ENCODE measurements at places on chromosomes 2 and 18.

DNA sequence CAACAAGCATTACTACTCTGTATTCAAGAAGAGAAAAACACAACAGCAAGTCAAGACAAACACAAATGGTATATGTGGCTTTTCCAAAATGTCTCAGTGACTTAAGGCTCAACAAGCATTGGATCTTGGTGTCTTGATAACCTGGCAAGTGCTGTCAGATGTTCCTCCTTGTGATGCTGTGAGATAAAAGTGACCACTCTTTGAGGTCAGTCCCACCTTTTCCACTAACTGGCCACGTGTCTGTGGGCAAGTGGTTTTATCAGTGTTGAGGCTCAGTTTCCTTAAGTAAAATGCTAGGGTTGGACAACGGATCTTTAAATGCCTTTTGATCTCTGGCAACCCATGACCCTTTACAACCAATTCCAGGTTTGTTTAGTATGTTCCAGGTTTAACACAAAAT is 98.7 kb downstream of the BCL2 start:
- no peak for DNase-seq

DNA sequence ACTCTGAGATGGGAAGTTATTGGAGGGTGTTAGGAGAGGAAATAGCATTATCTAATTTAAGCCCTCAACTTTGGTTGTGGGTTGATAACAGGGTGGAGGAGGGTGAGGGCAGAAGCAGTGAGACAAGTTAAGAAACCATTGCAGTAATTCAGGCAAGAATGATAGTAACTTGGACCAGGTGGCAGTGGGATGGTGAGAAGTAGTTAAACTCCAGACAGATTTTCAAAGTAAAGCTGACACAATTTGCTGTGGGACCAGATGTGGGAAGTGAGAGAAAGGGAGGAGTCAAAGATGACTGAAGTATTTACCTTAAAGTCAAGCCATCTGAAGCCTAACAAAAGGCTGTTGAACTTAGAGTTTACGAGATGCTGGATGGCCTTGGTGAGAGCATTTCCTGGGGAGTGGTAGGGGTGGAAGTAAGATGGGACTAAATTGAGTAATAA is 163.2 kb upstream of the KLF7 start:
- DNase-seq: no peak

DNA sequence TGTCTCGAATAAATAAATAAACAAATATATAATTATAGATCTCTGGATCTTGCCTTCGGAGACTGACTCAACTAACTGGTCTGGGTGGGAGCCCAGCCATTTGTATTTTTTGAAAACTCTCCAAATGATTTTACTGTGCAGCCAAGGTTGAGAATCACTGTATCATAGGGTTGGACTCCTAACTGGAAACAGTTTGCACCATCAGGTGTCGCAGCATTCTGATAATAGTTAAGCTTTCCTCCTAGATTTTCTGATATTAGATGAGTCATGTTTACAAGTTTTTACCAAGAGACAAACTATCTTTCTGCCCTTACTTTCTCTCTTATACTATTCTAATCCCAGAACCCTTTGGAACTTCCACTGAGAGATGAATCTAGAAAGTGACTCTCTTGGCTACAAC is 16.8 kb downstream of the IL37 start:
- no peak for DNase-seq

DNA sequence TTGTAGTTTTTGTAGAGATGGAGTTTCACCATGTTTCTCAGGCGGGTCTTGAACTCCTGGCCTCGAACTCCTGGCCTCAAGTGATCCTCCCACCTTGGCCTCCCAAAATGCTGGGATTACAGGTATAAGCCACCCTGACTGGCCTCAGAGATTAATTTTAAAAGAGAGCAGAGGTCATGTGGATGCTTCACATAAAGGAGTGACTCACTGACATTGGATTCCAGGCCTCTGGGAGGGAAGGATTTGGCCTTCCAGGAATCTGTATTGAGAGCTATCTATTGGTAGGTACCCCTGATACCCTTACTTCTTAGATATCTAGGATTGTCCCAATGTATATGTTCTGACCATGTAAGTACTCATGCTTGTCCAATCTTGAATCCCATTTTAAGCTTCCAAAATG is 138.4 kb downstream of the FAM161A start:
- DNase-seq: no peak

GRCh38 chr2:3278521-3279218 is 98.9 kb downstream of the EIPR1 start:
- no peak for DNase-seq

DNA sequence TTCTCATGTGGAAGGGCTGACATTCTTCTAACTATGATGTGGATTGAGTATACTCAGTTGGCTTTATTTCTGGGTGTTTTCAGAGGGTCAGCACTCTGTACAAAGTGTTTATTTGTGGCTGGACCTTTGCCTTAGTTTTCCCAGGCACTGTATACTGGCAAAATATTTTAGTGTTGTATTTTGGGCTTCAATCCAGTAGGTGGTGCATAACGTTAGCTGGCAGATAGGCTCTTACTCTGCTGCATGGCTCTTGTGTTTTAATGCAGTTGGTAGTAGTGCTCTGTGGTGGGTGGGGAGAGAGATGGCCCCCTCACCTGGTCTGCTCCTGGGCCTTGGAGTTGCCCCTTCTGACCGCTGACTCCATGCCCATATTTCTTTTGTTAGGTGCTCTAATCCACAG is 75.6 kb upstream of the REG3A start:
- no peak for DNase-seq

DNA sequence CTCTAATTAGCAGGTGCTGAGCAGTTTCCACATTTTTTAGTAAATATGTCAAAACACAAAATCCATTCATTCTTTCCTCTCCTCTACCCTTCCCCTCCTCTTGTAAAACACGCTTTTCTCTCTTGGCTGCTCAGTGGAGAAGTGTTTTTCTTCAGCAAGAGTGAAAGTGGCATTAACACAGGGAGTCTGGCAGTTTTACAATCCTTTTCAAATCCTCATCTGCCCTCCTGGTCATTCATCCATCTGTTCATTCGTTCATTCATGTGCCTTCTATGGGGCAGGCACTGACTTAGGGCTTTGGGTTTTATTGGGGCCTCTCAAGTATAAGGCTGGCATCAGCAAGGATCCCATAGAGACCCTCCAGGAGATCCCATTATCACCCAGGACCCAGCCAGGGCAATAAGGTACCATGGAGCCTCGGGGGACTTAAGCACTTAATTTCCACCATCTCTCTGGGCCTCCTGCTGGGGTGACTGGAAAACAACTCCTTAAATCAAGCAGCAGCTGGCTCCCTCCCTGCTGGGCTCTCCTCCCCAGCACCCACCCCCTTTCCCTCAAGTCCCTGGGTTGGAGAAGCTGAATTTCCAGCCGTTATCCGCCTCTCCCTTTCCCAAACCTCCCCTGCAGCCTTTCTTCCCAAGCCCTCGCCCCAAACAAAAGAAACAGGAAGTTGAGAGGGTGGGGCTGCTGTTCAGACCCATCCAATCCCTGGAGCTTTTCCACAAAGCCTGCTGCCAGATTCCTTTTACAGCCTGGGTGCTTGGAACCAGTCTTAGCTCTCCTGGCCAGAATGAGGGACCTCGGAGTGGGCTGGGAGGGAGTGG is 32.6 kb downstream of the MARCHF4 start:
- no peak for DNase-seq

DNA sequence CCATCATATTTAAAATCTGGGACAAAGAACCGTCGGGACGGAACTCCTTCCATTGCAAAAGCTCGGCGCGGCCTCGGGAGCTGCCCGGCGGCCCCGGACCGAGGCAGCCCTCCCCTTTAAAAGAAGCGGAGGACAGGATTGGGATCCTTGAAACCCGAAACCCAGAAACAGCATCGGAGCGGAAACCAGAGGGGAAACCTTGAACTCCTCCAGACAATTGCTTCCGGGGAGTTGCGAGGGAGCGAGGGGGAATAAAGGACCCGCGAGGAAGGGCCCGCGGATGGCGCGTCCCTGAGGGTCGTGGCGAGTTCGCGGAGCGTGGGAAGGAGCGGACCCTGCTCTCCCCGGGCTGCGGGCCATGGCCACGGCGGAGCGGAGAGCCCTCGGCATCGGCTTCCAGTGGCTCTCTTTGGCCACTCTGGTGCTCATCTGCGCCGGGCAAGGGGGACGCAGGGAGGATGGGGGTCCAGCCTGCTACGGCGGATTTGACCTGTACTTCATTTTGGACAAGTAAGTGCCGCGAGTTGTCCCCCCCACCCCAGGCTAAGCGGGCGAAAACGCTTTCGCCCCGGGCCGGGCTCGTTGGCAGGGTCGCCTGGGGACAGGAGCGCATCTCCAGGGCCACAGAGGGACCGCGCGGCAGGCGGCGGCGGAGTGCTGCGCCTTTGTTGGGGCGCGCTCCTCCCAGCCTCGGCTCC is at the start of gene ANTXR1:
Gene ANTXR1, plus strand, starts transcription at position 38 of the 698 bp plus-strand sequence. Its CDS starts 321 bp downstream, at position 359.
- peak; percentile 65 for DNase-seq

GRCh38 chr18:26547646-26548414 is 523 bp downstream of the KCTD1 start:
- peak; percentile 64 for DNase-seq

DNA sequence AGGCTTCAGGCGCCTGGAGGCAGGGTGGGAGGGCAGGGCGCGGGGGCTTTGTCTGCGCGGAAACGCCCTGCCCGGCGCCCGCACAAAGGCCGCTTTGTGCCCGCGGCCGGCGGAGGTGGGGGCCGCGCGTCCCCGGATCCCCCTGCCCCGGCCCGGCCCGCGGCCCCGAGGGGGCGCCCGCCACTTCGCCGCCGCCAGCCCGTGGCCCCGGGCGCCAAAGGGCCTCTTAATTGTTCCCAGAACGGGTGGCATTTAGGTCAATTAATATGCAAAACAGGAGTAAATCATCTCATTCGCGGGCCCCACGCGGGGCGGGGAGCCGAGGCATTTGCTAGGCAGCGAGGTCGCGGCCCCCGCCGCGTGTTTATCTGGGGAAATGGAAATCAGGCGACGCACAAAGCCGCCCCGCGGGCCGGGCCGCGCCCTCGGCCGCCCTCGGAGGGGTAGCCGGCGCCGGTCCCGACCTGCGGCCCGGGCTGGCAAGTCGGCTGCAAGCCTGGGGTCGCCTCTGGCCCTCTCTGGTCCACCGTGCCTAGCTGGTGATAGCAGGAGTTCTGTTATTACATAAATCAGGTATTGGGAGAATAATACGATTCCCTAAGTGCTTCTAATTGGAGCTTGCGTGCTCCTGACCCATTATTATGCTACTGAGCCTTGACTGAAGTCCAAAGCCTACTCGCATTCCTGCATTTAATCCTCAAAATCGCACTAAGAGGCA is 148.2 kb upstream of the GLI2 start:
- DNase-seq: no peak

- DNase-seq: no peak
Measured at GRCh38 chr2:2482851-2483250, 151.8 kb upstream of the MYT1L start.

GRCh38 chr2:205858881-205859441 is 176.7 kb downstream of the NRP2 start:
- DNase-seq: no peak

- DNase-seq: no peak
Measured at GRCh38 chr2:64655018-64655664, 1.4 kb upstream of the SERTAD2 start.

DNA sequence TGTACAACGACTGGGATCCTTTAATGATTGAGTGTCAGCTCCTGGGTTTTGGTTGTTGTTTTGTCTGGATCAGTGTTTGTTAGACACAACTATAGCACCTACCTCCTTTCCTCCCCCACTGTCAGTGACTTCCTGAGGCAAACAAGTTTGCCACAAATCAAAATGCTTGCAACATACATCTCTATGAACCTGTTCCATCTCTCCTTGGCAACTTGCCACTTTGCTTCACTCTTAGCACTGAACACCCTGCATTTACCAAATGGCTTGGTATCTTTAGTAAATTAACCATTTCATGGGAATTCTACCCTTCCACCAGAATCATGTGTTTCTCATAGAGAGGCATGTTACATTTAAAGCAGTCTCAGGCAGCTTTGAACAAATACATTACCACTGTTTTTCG is 301.1 kb upstream of the TANK start:
- DNase-seq: no peak

DNA sequence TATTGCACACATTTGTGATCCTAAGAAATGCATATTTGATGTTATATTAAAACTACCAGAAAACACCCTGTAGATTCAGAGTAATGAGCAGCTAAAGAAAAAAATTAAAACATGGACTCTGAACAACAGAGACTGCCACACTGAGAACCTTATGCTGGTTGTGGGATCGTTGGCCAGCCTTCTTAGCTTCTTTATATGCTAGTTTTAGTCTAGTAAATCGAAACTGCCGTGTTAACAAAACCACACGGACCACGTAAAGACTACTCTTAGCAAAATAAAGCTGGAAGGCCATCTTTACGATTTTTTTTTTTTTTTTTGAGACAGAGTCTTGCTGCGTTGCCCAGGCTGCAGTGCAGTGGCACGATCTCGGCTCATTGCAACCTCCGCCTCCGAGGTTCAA is 22.8 kb downstream of the PER2 start:
- DNase-seq: no peak

DNA sequence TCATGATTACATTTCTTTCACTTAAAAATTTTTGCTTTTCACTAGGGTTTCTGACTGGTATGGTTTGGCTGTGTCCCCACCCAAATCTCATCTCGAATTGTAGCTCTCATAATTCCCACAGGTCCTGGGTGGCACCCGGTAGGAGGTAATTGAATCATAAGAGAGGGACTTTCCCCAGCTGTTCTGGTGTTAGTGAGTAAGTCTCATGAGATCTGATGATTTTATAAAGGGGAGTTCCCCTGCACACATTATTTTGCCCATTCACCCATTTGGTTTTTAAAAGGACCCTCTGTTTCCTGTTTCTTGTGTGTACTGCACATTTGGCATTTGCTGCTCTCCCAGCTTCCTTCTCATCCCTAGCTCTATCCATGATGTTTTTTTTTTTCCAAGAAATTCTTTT is 27.8 kb upstream of the NETO1 start:
- DNase-seq: no peak

GRCh38 chr2:102052365-102052764 is 60.6 kb downstream of the IL1R2 start:
- no peak for DNase-seq

DNA sequence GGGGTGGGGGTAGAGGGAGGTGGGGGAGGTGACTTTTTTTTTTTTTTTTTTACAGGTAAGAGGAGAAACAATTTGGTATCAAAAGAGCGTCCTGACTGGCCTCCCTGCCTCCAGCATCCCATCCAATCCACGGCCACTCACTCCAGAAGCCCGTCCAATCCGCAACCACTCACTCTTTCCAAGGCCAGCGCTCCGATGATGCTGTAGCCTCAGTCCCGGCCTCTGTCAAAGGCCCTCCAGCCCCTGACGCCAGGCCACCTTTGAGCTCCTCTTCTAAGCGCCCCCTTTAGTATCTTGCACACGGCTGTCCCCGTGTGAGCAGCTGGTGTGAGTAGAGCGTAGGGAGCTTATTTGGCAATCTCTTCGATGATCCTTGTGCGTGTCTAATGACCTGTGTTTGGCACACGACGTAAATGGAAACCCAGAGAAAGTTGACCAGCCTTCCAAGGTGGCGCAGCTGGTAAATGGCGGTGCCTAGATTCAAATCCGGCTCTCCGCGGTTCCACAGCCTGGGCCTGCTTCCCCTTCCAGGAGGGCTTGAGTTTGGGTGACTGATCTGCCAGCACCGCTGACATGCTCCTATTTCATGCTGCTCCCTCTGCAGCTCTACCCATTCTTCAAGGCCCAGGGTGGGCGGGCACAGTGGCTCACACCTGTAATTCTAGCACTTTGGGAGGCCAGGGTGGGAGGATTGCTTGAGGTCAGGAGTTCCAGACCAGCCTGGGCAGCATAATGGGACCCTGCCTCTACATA is 23.8 kb upstream of the PXDN start:
- no peak for DNase-seq
